ENCODE measurements at places on chromosomes 12 and 14.

DNA sequence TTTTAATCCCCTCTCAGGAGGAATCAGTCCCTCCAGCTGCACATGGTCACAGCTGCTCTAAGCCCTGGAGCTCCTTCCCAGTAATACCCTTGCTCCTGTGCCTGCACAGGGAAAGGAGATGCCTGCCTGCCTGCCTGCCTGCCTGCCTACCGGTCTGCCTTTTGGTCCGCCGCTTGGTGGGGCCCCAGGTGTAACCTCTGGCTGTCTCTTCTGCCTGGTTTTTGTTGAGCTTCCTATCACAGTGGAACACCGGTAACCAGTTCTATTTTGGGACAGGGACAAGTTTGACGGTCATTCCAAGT lies 99.8 kb downstream of the DAD1 start:
- DNase-seq = no peak

GRCh38 chr12:67026487-67027246 lies 242.5 kb upstream of the CAND1 start:
- DNase-seq = no peak

DNA sequence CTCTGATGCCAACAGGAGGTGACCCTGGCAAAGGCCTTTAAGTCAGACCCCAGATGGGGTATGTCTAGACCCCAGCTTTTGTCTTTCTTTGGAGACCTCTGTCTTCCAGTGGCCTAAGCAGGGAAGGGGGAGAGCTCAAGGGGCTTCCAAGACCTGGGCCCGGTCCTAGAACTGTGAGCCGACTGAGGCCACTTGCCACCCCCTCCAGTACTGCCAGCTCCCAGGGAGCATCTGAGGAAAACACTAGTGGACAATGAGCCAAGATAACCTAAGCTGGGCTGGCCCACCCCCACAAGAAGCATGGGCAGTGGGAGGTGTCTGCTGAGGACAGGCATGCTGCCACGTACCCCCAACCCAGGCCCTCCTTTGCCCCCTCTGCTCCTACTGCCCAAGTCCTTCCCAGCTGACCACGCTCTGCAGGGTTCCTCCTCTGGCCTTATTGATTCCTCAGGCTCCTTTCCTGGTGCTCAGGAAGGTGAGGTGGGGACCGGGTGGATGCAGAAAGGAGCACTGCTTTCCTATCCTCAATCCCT lies 21.1 kb downstream of the VDR start:
- DNase-seq = no peak

DNA sequence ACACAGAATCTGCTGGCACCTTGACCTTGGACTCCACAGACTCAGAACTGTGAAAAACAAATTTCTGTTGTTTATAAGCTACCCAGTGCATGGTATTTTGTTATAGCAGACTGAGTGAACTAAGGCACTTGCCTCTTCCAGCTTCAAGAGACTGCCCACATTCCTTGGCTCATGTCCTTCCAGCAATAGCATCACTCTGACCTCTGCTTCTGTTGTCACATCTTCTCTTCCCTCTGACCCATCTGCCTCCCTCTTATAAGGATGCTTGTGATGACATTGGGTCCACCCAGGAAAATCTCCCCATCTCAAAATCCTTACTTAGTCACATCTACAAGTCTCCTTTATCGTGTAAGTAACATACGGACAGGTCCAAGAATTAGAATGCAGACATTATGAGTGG lies 200.4 kb downstream of the PIK3C2G start:
- DNase-seq = no peak

DNA sequence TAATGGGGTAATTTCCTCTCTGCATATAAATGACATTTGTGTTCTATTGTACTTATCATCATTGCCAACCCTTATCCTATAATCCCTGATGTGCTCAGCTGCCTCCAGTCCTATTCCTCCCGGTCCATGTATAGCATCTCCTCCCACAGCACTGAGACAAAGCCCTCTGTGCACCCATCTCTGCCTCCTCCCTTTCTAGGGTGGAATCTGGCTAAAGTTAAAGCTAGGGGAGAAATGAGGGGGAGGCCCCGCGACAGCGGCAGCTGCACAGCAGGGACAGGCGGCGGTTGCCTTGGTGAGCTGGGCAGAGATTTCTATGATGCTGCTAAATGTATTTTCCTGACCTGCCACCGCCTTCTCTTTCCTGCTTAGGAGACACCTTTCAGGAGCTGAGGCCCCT lies 12.8 kb upstream of the ZDHHC22 start:
- no peak for DNase-seq

DNA sequence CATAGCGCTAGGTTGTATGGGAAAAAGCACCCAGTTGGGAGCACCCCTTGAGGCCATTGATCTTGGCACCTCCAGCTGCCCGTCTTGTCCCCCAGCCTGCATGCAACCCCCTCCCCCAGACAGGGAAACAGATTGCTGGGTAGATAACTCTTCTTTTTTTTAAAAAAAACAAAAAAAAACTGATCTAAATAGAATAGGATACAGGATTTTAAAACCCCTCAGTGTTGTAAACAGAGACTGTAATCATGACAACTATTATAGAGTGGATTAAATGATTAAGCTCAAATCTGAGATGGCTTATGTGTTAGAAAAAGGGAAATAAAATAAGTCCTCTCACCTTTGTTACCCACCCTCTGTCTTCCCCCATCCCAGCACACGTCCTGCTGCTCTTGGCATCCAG lies 48.9 kb downstream of the MAX start:
- DNase-seq = no peak

DNA sequence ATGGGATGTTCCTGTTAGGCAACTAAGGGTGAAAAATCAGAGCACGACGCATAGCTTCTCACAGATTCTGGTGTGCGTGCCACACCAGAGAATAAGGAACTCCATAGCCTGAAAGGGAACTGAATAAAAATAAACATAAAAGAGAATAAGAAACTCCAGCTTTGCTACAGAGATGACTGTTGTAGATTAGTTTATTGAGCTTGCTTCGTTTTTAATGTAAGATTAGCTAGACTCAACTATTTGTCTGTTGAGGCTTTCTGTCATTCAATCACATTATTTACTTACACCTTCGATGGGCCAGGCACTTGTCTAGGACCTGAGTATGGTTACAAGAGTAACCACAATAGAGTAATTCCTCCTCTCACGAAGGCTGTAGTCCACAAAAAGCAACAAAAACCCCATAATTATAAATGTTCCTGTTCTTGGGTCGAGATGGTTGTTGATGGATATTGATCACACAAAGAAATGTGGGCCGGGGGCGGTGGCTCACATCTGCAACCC lies 807 bp upstream of the ZCCHC8 start:
- no peak for DNase-seq

GRCh38 chr12:124201248-124201647 lies 93.6 kb upstream of the RFLNA start:
- DNase-seq = no peak

DNA sequence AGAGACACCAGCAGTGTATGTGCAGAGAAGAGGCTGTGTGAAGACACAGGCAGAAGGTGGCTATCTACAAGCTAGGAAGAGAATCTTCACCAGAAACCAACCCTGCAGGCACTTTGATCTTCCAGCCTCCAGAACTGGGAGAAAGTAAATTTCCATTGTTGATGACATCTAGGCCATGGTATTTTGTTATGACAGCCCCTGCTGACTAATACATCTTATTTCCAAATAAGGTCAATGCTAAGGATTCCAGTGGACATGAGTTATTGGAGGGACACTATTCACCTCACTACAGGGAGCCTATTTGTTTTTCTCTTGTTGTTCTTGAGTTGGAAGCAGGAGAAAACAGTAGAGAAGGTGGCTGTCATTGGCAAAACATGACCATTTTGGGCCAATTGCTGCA lies 88.5 kb upstream of the RIN3 start:
- no peak for DNase-seq

DNA sequence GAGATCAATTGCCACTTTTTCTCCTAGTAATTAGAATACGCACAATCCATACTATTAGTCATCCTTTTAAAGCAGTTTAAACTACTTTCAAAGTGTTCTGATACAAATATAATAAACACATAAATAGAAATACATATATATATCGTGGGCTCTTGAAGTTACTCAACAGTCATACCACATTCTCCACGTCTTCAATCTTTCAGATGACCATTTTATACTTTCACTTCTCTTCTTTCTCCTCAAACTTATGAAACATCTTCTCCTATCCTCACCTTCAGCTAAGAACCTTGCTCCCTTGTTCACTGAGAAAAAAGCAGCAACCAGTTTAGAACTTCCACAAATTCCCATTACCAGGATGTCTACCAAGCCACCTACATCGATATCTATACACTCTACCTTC lies 19.2 kb downstream of the CEP290 start:
- no peak for DNase-seq

- DNase-seq = no peak
Measured at GRCh38 chr14:61479746-61480502, 158.5 kb downstream of the PRKCH start.

DNA sequence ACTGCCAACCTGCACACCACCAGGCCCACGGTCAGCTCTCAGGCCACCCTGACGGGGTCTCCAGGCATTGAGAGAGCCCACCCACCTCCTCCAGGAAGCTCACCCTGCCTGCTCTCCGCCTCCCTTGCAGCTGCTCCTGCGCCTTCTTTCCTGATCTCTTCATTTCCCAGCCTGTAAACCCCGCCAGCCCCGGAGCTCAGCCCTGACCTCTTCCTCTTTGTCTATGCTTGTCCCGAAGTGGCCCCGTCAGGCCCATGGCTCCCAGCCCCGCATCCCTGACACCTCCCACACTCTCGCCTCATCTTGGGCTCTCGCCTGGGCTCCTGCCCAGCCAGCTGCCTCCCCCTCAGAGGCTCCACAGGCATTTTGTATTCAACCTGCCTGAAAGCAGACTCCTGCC lies 139.3 kb downstream of the CALM1 start:
- no peak for DNase-seq

DNA sequence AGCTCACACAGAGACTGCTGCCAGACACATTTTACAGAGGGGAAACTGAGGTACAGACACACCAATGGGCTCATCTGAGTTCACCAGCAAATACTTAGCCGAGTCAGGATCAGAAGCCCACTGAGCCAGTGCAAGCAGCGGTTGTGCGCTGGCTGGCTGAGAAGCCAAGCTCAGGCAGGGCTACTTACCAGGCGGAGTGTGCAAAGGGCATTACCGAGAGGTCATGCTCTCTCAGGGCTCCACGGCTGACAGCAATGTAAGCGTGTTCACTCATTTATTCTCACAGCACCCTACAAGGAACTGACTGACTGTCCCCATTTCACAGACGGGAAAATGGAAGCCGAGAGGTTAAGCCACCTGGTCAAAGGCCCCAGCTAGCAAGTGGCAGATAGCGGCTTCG lies 63.7 kb downstream of the RFLNA start:
- DNase-seq = no peak

DNA sequence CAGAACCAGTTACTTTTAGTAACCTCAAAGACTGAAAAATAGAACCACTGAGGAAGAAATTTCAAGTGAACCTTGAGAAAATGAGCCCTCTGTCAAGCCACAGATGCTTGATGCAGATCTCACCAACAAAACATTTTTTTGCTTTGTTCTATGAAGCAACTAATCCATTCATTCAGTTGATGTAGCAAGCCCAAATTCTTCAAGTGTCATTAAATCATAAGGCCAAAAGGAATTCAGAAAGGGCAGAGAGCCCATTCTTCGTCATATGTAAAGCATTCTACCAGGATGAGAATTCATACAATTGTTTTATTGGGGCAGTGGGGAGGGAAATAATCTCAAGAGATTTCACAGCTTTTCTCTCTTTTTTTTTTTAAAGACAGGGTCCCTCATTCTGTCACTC lies 218.0 kb upstream of the RGS6 start:
- no peak for DNase-seq

- no peak for DNase-seq
Measured at GRCh38 chr12:92950011-92950410, 20.9 kb upstream of the EEA1 start.

- DNase-seq = no peak
Measured at GRCh38 chr14:54083549-54084239, 127.1 kb upstream of the BMP4 start.

GRCh38 chr14:64950889-64951288 lies 8.3 kb upstream of the GPX2 start:
- no peak for DNase-seq

DNA sequence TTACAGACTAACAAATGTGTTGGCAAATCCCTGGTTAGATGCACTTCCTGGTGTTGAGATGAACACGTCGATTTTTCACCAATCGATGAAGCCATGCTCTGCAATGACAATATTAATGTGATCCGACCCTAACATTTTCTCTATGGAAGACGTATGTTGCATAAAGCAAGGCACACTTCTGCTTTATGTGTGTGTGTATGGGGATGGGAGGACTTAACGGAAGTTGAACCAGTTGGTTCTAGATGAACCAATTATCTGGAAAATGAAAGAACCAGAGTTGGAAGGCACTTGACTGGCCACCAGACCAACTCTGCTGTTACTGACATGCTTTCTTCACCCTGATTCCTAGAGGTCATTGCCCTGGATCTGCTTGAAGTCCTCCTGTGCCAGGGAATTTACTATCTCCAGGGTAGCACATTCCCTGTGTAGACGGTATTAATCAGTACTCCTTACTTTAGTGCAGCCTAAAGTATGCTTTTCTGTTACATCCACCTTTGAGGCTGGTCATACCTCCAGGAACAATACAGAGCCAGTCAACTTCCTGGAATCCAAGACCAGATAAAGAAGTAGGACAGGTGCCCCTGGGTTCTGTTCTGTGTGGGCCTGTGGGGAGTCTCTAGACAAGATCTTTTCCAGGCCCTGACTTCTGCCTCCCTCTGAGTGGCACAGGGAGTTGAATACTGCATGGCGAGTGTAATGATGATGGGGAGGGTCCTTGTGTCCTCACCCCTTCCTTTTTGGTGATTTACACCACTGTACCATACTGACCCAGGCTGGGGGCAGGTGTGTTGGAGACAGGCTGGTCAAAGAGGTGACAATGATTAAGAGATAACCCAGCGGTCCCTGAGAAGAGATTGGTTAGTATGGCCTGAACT lies 4.1 kb downstream of the SDR39U1 start:
- no peak for DNase-seq

DNA sequence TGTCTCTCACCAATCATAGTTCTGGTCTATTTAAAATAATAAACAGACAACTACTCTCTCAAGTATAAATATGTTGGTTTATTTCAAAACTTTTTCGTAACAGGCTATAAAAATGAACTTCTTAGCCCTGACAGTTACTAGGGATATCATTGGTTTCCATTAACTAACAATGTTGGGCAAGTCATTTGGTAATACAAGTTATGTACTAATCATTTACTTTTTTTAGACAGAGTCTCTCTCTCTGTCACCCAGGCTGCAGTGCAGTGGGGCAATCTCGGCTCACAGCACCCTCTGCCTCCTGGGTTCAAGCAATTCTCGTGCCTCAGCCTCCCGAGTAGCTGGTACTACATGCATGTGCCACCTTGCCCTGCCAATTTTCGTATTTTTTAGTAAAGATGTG lies 14.6 kb upstream of the KANSL2 start:
- no peak for DNase-seq

- DNase-seq = no peak
Measured at GRCh38 chr12:101746661-101747060, 7.4 kb upstream of the SYCP3 start.

DNA sequence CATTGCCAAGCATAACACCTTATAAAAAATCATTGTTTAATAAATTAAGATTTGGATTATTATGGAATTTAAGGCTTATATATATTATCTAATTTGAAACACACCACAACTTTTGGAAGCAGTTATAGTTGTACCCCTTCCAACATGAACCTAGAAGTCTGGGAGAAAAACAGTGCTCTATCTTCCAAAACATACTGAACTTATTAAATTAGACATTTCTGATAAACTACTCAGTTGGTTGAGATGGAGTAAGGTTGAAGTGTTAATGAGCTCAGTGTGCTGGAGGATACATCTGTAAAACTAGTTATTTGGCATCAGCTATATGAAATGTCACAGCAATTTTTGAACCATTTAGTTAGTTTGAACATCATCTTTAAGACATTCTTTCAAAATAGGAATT lies 227.4 kb downstream of the ALX1 start:
- DNase-seq = no peak

- no peak for DNase-seq
Measured at GRCh38 chr12:52860102-52860823, 11.5 kb upstream of the KRT78 start.

Measured in activated naive CD4-positive, alpha-beta T cell treated with anti-CD3 and anti-CD28 coated beads, Interleukin-2, amount 50 U/mL, for 16 hours (primary cell).